ENCODE measurements at places on chromosomes 4 and X.

- H3K36me3 ChIP-seq = no peaks in the 10 kb centered on the region
- H3K27me3 ChIP-seq = no peaks in the 10 kb centered on the region
- no peaks in the 10 kb centered on the region for H3K4me1 ChIP-seq
- DNase-seq = peak; percentile 12
- H3K4me3 ChIP-seq = no peak overlapping the region
These were observed 150.7 kb downstream of the DHX15 start for GRCh38 chr4:24433515-24434214.

DNA sequence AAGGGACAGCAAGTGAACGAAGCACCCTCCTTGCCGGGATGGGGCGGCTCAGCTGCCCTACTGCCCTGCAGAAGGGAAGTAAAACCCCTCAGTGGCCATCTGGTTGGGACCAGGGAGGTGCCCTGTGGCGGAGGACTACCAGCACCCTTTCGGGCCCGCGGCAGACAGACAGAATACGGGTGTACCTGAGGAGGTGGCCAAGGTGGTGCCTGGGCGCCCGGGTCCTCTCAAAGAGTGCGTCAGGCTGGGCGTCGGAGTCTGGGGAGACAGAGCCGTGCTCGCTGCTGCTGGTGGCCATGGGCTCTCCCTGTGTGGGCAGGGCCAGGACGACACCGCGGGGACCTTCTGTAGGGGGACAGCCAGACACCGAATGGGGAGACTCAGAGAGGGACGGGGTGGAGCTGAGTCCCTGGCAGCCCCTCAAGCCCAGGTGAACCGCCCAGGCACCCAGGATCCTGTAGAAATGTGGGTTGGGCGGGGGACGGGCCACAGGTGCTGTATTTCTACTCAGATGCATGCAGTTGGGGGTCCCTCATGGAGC is 29.7 kb downstream of the PDHA1 start:
- no peak for DNase-seq
- H3K27me3 ChIP-seq = no peaks in the 10 kb centered on the region
- no peak overlapping the region for H3K27ac ChIP-seq
- H3K4me1 ChIP-seq = no peaks in the 10 kb centered on the region
- no peaks in the 10 kb centered on the region for H3K36me3 ChIP-seq

DNA sequence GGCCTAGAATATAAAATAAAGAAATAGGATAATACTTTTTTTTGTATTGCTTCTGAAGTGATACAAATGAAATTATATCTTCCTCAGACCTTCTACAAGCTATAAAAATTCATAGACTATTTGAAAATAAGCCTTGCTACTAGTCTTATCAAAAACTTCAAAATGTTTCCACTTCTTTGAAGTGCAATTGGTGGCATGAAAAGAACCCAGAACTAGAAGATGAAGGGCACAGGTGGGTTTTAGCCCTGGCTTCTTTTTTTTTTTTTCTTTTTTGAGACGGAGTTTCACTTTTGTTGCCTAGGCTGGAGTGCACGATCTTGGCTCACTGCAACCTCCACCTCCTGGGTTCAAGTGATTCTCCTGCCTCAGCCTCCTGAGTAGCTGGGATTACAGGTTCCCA is 44.2 kb downstream of the GSX2 start:
- no peak for DNase-seq
- no peak overlapping the region for H3K4me3 ChIP-seq
- H3K36me3 ChIP-seq = no peaks in the 10 kb centered on the region
- no peak overlapping the region for H3K27ac ChIP-seq

GRCh38 chrX:40153345-40154249 is 55.8 kb upstream of the BCOR start:
- peak overlapping the region; percentile 93 for H3K27ac ChIP-seq
- H3K4me1 ChIP-seq = peaks cover 9% of the 10 kb centered on the region
- H3K4me3 ChIP-seq = peak overlapping the region; percentile 65
- peak; percentile 70 for DNase-seq
- no peaks in the 10 kb centered on the region for H3K36me3 ChIP-seq

- no peak overlapping the region for H3K4me3 ChIP-seq
- H3K36me3 ChIP-seq = no peaks in the 10 kb centered on the region
- no peaks in the 10 kb centered on the region for H3K4me1 ChIP-seq
- no peaks in the 10 kb centered on the region for H3K27me3 ChIP-seq
These were observed 113.8 kb downstream of the SYNPO2 start for GRCh38 chr4:119002476-119002875.

GRCh38 chr4:41232406-41232805 is 18.1 kb upstream of the APBB2 start:
- H3K27me3 ChIP-seq = no peaks in the 10 kb centered on the region
- H3K27ac ChIP-seq = no peak overlapping the region
- no peak overlapping the region for H3K4me3 ChIP-seq
- no peak for DNase-seq
- H3K4me1 ChIP-seq = no peaks in the 10 kb centered on the region
- no peaks in the 10 kb centered on the region for H3K36me3 ChIP-seq

DNA sequence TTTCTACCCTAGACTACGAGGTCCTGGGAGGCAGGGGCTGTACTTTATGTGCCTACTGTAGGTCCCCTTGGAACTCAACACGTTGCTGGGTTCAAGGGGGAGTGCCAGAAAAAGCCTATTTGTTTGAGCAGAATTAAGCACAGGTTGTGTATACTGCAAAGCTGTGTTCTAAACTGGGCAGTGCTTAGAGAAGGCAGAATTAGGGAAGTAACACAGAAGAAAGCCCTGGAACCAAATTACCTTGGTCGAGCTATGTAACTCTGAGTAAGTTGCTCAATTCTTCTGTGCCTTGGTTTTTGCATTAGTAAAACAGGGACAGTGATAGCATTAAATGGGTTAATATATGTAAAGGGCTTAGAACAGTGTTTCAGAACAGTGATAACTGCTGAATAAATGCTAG is 245.0 kb upstream of the SFRP2 start:
- H3K27me3 ChIP-seq = no peaks in the 10 kb centered on the region
- no peaks in the 10 kb centered on the region for H3K4me1 ChIP-seq
- H3K4me3 ChIP-seq = no peak overlapping the region
- no peaks in the 10 kb centered on the region for H3K36me3 ChIP-seq

DNA sequence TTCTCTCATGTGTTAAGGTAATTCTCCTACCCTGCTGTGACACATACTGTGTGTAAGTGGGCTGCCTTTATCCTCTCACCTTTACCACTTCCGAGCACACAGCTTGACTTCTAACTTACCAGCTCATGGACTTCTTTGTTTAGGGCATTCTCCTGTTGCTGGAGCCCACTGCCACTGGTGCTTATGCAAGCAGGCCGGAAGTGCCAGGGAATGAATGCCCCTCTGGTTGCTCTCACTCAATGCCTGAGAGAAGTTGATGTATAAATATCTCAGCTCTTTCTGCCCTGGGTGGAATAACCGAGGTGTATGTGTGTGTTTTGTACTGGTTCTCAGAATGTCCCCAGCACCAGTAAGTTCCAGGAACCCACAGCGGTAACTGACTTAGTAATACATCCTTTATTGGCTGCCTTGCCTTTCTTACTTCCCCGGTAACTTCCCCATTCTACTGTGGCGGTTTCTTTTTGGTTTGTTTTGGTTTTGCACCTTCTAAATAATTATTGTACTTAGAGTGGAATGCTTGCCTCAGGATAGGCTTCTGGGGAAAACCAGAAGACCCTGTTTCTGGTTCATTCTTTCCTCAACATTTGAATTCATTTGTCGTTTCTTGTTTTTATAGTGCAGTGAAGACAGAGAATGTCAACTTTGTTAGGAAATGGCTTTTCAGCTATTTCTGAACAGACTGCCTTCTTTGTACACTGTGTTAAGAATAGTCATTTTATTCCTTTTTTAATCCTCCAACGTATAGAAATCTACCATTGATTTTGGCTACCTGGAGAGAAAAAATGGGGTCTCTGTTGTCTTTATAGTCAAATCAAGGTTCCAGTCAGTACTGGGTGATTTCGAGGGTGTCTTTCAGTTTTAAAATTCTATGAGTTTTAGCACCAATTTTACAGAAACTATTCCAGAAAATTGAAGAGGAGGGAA is 45.4 kb downstream of the CXorf58 start:
- H3K4me1 ChIP-seq = no peaks in the 10 kb centered on the region
- no peaks in the 10 kb centered on the region for H3K36me3 ChIP-seq
- H3K27ac ChIP-seq = no peak overlapping the region
- H3K4me3 ChIP-seq = no peak overlapping the region

DNA sequence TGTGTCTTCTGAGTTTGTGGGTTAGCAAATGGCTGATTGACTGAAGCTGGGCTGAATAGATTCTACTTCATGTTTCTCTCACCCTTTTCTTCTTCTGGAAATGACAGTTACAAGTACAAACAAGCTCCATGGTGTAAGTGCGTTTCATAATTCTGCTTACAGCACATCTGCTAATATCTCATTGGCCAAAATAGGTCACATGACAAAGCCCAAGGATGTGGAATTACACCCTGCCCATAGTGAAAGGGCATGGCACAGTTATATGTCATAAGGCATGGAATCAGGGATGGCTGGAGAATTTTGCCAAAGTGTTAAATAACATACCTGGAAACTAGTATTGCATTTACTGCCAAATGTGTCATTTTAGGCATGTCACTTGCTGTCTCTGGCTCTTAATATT is 327.2 kb downstream of the NKX6-1 start:
- no peak for DNase-seq
- no peaks in the 10 kb centered on the region for H3K4me1 ChIP-seq
- H3K4me3 ChIP-seq = no peak overlapping the region
- H3K36me3 ChIP-seq = no peaks in the 10 kb centered on the region
- H3K27me3 ChIP-seq = no peaks in the 10 kb centered on the region

GRCh38 chrX:119482041-119482440 is 13.8 kb downstream of the SLC25A5 start:
- no peaks in the 10 kb centered on the region for H3K36me3 ChIP-seq
- no peaks in the 10 kb centered on the region for H3K4me1 ChIP-seq
- DNase-seq = no peak
- H3K4me3 ChIP-seq = peak overlapping the region; percentile 37
- H3K27ac ChIP-seq = no peak overlapping the region

- H3K27me3 ChIP-seq = no peaks in the 10 kb centered on the region
- H3K4me3 ChIP-seq = no peak overlapping the region
These were observed 37.6 kb downstream of the KIT start for GRCh38 chr4:54695337-54695736.

DNA sequence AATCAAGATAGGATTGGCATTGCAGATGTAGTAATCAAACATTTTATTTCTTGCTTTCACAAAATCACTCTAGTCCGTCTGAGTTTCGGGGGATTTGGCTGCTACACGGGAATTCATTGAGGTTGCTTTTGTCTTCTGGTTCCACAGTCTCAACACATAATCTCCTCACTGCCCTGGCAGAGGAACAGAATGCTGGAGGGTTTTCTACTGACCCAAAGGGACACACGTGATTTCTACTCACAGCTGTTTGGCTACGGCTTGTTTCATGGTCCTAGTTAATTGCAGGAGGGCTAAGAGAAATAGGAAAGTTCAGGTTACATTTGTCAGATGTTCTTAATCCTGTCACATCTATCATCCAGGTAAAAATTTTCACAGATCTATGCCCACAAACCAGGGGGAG is 1811.6 kb downstream of the ARAP2 start:
- peak overlapping the region; percentile 54 for H3K27ac ChIP-seq
- H3K4me3 ChIP-seq = peak overlapping the region; percentile 24
- H3K27me3 ChIP-seq = no peaks in the 10 kb centered on the region
- H3K36me3 ChIP-seq = no peaks in the 10 kb centered on the region

DNA sequence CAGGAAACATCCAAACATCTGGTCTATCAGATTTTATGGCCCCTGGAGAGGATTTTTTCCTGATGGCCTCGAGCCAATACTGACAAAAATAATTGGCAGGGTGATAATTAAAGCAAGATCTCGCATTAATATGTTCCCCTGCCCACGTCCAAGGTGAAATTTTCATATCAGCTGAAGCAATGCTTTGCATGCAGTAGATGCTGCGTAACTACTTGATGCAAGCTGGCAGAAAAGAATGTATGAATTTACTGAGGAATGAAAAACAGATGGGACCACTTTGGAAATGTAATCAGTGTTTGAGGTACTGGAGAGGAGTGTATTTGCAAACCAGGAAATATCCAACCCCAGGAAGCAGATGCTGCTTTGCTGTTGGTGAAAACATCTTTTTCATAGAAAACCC is 36.8 kb upstream of the REST start:
- H3K36me3 ChIP-seq = no peaks in the 10 kb centered on the region
- no peaks in the 10 kb centered on the region for H3K27me3 ChIP-seq
- H3K4me1 ChIP-seq = peaks cover 14% of the 10 kb centered on the region
- H3K27ac ChIP-seq = peak overlapping the region; percentile 92

- H3K4me1 ChIP-seq = no peaks in the 10 kb centered on the region
- H3K36me3 ChIP-seq = no peaks in the 10 kb centered on the region
- no peaks in the 10 kb centered on the region for H3K27me3 ChIP-seq
- DNase-seq = no peak
These were observed at the start of gene ART3 for GRCh38 chr4:76074468-76074867. Gene ART3 (plus strand): TSS chr4:76074709. CDS start chr4:76075890, 1,181 bp downstream.

DNA sequence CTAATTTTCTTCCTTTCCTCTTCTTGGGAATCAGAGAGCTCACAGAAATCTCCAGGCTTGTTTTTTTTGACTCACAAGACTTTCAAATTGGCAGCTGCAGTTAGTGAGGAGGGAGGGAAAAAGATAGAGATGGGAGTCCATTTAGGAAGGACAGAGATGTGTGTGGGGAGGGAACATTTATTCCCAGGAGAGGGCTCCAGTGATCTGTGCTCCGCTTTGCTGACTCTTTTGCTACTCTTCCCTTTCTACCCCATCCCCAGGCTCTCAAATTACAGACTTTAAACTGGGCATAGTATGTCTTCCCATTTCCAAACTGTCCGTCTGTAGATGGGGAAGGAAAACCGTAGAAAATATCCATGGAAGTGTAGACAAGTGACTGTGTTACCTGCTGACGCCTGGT is 39.1 kb upstream of the UCP1 start:
- H3K27ac ChIP-seq = no peak overlapping the region
- no peaks in the 10 kb centered on the region for H3K27me3 ChIP-seq
- no peak overlapping the region for H3K4me3 ChIP-seq
- H3K4me1 ChIP-seq = no peaks in the 10 kb centered on the region
- no peak for DNase-seq

GRCh38 chr4:73446336-73446938 is 10.4 kb downstream of the AFP start:
- peak; percentile 46 for DNase-seq
- H3K4me3 ChIP-seq = no peak overlapping the region
- H3K36me3 ChIP-seq = no peaks in the 10 kb centered on the region
- no peak overlapping the region for H3K27ac ChIP-seq
- peaks cover 33% of the 10 kb centered on the region for H3K4me1 ChIP-seq
- H3K27me3 ChIP-seq = no peaks in the 10 kb centered on the region

DNA sequence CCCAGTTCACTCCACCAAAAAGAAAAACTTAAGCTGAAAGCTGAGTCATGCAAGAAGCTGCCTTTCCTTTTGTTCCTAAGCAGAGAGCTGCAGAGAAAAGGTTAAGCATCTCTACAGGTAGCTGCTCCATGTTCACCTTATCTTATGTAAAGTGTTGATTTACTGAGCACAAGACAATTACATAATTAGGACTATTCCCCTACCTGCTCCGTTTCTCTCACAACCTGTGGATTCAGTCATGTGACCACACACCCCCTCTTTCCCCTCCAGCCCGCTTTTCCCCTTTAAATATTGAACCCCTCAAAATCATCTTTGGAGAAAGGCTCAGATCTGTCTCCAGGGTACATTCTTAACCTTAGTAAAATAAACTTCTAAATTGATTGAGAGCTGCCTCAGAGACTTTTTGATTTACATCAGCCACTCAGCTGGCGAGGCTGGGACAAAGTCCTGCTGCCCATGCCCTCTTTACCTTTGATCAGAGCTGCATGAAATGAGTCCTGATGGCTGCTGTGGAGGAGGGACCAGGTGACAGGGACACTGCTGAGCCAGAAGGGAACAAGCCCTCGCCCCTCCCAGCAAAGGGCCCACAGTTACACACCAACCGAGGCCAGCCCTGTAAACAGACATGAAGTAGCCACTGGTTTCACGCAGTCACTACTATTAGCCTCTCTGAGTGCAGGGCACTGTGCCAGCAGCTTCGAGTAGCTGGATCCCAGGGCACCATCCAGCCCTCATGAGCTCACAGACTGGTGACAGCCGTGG is 53.9 kb upstream of the C4orf50 start:
- H3K27me3 ChIP-seq = peaks cover 28% of the 10 kb centered on the region
- no peaks in the 10 kb centered on the region for H3K4me1 ChIP-seq
- DNase-seq = no peak
- no peak overlapping the region for H3K27ac ChIP-seq
